ENCODE measurements at places on chromosomes 1 and 21. TPM values are rescaled to one million over a fixed set of nuclear protein-coding genes. Genes with fewer than 3 reads are reported as not detected.

ALPL gene
- total RNA-seq: 0.29 TPM

DNA sequence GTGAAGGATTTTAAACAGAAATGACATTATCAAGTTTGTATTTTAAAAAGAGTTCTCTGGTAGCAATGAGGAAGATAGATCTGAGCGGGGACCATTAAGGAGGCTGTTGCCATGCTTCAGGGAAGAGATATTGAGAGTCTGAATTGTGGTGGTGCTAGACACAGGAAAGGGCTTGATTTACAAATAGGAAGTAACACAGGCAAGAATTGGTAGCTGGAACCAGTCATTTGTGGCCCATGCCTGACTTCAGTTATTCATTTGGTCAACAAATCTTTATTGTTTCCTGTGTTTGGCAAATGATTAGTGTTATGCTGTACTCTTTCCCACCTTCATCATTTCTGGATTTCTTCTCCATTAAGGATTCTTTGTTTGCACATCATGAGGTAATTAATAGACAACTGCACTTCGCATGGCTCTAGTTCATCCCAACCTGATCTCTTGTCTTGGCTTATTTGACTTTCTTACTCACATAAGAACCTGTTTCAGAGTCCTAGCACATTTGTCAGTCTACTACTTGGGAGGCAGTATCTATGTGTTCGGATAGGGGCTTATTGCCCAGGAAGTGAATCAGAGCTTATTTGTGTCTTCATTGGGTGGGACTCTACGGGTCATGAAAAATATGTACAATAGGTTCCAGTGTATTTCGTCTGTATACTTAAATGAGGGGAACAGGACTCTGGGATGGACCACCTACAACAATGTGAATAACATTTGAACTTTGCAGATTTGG, 32.3 kb downstream of the EEIG2 start:
- no peak for DNase-seq

DNA sequence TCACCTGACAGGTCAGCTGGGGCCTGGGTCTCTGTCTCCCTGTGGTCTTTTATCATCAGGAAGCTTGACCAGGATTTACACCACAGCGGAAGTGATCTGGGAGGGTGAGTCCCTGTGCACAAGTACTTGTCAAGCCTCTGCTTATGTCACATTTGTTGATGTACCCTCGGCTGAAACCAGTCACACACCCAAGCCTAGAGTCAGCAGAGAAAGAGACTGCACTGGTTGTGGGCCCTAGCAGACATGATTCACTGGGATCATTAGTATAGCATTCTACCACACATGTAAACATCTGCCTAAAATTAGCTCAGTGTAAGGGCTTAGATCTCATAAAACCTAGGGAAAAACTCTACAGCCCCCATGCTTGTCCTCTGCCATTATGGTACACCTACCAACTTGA, 79.3 kb upstream of the LAMC2 start:
- no peak for DNase-seq

DNA sequence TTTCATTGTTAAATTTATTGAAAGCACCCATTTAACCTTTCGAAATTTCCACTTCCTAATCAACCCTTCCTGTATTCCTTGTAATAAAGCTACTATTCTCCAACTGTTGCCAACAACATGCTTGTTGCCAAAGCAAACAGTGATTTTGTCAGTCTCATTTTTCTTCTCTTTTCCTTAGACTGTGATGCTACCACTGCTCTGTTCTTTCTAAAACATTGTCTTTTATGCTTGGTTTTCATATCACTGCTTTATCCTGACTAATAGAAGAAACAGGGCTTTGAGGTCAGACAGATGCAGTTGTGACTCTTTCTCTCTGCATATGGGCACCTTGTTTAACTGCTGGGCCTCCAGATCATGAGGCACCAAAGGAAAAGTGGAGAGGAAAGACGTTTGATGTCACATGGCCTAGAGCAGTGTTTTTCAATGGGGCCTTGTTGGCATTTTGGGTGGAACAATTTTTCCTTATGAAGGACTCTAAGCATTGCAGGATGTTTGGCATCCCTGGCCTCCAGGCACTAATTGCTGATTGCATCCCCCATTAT, 56.1 kb downstream of the HMCN1 start:
- peak; percentile 100 for DNase-seq

ATP6V1G3 gene
- not detected for total RNA-seq

DNA sequence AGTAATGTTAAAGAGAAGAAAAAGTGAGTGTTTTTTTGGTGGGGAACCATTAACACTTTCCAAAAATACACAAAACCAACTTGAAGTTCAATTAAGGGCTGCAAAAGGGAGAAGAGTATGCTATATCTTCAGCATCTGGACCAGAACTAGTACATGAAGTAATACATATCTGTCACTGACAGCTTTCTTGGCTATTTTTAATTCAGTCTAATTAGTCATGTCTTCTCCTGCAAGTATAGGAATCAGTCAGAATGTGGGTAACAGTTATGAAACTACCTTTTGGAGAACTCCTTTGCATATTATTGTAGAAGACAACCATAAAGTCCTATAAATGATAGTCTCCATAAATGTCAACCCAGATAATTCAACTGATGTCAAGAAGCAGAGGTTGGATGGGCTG, 901.2 kb downstream of the TTLL7 start:
- no peak for DNase-seq

- DNase-seq: no peak
These were observed 570 bp downstream of the KCND3 start for GRCh38 chr1:111988743-111989453.

DEPDC1 gene
- 27.6 TPM for total RNA-seq

TRIM63 gene
- total RNA-seq: 129 TPM

GRCh38 chr1:24599265-24599664, 43.4 kb downstream of the NCMAP start:
- DNase-seq: no peak

GRCh38 chr1:162135271-162135775, 65.8 kb downstream of the NOS1AP start:
- no peak for DNase-seq

GRCh38 chr1:244319283-244320132, 132.2 kb downstream of the ADSS2 start:
- DNase-seq: no peak

DNA sequence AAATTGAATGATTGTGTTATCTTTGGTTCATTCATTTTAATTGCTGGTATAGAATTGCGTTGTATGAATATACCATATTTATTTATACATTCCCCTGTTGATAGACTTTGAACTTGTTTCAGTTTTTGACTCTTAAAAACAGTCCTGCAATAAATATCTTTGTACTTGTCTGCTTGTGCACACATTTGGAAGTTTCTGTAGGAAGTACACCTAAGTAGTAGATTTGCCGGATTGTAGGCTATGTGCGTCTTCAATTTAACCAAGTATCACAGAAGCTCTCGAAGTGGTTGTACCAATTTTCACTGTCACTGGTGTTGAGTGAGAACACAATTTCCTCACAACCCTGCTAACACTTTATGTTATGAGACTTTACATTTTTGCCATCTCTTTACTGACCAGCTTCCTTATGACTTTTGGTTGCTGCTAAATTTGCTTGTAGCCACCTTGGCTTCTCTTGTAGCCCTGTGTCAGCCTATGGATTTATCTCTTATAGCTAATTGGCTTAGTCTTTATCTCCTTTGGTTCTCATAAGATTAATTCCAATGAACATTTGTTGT, 2.2 kb downstream of the TTC3 start:
- DNase-seq: no peak

MARK1 gene
- 2.6 TPM for total RNA-seq

GRCh38 chr1:105137543-105138457, 1388.1 kb downstream of the AMY1C start:
- DNase-seq: peak; percentile 65

GNAT2 gene
- total RNA-seq: 0.18 TPM

OR2G6 gene
- not detected for total RNA-seq

GRCh38 chr1:175331891-175332290, 139.3 kb upstream of the KIAA0040 start:
- DNase-seq: no peak

DNA sequence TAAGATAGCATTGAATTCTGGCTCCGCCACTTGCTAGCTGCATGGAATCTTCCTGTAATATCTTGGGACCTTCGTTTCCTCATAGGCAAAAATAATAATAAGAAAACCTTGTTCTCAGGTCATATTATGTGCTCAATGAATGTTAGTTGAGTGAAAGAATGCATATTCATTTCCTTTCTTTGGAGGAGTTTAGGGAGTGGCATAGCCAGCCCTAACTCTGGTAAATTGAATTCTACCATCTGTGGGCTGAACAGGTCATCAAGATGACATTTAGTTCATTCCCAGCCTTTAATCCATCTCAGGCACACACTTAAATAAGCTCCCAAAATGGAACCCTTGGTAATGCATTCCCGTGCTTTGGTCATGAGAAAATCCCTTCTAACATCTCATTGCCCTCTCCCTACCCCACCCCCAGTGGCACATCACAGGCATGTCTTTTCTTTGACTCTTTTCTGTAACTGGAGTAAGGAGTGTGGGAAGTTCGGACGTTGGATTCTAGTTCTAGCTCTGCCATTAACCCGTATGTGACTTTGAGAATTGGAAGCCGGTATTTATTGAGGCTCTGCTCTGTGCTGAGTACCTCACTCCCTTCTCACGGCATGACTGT, 13.2 kb upstream of the MYOG start:
- no peak for DNase-seq

GRCh38 chr1:182110635-182111034, 49.1 kb upstream of the ZNF648 start:
- no peak for DNase-seq

DNA sequence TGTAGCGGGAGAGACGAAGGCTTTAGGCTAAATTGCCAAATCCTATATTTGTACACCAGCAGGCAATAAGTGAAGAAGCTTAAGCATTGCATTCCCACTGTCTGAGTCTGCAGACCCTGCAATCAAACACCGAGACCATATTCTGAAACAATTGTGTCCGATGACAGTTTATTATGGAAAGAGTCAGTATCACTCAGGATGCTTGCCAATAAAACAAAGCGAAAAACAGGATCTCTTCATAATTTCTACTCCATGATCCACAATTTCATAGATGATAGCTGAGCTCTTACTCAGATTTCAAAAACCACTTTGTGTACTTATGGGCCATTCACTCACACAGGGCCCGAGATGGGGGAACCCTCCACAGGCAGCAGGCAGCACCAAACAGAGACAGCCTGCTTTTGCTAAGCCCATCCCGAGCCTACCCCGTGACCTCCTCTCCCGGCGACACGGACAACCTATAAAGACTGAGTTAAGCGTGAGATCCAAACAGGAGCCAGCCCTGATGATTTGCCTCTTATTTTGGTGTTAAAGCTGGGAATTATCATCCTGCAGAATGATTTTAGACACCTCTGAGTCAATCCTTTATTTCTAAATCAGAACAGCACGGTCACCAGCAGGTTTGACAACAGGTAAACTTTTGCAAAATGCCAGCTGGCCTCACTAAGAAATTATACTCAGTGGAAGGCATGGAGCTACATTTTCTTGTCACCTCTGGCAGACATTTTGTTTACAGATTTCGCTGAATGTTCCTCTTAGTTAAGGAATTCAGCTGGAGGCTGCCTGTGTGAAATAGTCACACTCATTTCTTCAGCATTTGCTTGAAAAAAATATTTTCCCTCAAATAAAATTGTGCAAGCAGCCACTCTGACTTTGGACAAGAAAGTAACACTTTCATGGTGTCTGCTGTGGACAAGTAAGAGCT, 212.4 kb downstream of the GPATCH2 start:
- no peak for DNase-seq

GJB3 gene
- not detected for total RNA-seq

SH3D21 gene
- total RNA-seq: 0.98 TPM

- DNase-seq: peak; percentile 53
These were observed 502.0 kb downstream of the SMYD3 start for GRCh38 chr1:246005067-246005466.

TNFAIP8L2 gene
- total RNA-seq: not detected

GRCh38 chr1:98468111-98468717, 193.3 kb upstream of the SNX7 start:
- DNase-seq: peak; percentile 55

CD247 gene
- total RNA-seq: 0.77 TPM

TNFRSF1B gene
- total RNA-seq: 5.0 TPM

DNA sequence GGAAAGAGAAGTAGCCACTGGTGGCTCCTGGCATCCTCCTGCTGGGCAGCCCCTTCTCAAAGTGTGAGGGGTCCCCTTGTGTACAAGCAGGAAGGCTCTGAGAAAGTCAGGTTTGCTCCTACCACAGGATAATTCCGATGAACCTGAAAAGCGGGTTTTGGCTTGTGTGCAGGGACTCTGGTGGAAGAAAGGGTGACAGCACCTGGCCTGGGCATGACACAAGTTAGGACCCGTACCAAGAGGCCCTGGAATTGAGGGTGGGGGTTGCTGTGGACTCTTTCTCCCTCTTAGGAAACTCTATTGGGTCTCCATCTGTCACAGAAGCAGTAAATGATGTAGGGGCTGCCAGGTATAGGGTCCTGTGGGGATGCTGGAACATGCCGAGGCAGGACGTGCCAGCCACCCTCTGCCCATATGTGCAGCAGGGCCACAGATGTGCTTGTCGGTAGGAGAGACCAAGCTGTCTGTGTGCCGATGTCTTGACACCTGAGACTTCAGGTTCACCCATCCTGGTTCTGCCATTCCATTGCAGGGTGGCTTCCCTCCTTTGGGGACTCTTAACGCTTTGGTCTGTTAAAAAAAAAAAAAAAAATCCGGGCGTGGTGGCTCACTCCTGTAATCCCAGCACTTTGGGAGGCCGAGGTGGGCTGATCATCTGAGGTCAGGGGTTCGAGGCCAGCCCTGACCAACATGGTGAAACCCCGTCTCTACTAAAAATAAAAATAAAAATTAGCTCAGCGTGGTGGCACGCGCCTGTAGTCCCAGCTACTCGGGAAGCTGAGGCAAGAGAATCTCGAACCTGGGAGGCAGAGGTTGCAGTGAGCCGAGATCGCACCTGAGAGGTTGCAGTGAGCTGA, 9.8 kb downstream of the C1orf35 start:
- no peak for DNase-seq

FCER1G gene
- total RNA-seq: 2.6 TPM

Measured in SK-MEL-5 (cell line).